ENCODE measurements at places on chromosomes 1 and 21.

DNA sequence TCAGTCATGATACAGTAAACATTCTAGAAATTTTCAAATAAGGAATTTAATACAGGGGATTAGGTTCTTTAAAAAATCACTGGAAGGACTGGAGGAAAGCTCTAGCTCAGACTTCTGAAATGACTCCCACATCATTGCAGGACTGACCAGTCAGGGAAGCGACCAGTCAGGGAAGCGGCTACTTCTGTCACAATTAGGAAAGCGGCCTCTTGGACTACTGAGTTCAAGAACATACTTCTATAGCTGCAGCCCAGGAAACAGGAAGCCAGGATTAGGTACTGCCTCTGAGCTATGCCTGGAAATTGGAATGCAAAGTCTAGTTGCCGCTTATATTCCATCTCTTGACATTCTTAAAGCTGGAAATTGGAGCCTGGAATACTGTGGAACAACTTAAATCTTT lies 45.5 kb downstream of the USP25 start:
- peaks cover 8% of the 10 kb centered on the region for H3K4me1 ChIP-seq
- DNase-seq: no peak
- H3K4me3 ChIP-seq: no peak overlapping the region
- no peak overlapping the region for H3K27ac ChIP-seq

DNA sequence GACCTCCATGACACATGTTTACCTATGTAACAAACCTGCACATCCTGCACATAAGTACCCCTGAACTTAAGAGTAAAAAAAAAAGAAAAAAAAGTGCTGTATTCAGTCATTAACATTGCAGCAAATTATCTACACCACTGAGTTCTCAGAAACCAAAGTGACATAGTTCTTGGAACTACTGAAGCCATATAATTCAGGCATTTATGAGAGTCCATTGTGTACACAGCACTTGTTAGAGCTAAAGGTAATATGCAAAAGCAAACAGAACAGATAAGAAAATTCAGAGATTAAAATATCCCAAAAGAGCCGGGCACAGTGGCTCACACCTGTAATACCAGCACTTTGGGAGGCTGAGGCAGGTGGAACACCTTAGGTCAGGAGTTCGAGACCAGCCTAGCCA lies 38.0 kb downstream of the F5 start:
- no peaks in the 10 kb centered on the region for H3K27me3 ChIP-seq
- H3K4me3 ChIP-seq: no peak overlapping the region
- no peaks in the 10 kb centered on the region for H3K36me3 ChIP-seq

- DNase-seq: no peak
- H3K4me1 ChIP-seq: peaks cover 74% of the 10 kb centered on the region
- no peaks in the 10 kb centered on the region for H3K36me3 ChIP-seq
- H3K27me3 ChIP-seq: no peaks in the 10 kb centered on the region
- H3K4me3 ChIP-seq: no peak overlapping the region
Measured at GRCh38 chr1:109792056-109792831, 28.5 kb upstream of the EPS8L3 start.

DNA sequence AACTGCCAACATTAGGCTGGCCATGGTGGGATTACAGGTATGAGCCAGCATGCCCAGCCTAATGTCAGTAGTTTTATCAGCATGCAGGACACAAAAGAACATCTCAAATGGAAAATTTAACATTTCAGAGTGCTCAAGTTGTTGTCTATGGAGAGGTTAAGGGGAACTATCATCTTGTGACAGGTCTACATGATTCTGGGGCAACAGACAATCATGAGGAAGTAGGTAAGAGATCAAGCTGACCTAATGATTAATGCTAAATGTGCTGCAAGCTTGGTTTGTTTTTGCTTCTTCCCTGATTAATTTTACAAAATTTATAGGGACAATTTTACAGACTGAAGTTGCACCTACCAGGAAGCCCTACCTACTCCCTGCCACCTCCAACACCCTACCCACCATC lies 36.6 kb downstream of the FMO4 start:
- H3K36me3 ChIP-seq: no peaks in the 10 kb centered on the region
- no peaks in the 10 kb centered on the region for H3K27me3 ChIP-seq
- no peak overlapping the region for H3K27ac ChIP-seq
- no peaks in the 10 kb centered on the region for H3K4me1 ChIP-seq
- H3K4me3 ChIP-seq: no peak overlapping the region

- H3K36me3 ChIP-seq: no peaks in the 10 kb centered on the region
- no peak overlapping the region for H3K4me3 ChIP-seq
- no peaks in the 10 kb centered on the region for H3K27me3 ChIP-seq
- H3K27ac ChIP-seq: no peak overlapping the region
Measured at GRCh38 chr1:159933347-159933746, 8.0 kb upstream of the TAGLN2 start.
